ENCODE measurements at places on chromosomes 2 and 18.

DNA sequence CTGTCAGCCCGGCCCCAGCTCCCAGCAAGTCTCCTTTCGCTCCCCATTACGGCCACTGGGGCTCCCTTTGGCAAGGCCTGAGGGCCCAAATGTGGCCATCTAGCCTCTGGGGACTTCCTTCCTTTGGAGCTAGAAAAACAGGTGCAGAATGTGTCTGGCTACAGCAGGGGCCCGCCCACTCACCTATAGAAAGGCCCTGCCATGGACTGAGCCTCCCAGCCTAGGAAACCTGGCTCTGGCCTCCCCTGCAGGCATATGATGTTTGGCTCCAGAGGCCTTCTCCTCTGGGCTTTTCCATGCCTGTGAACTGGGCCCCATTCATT is 55.3 kb upstream of the ALPP start:
- DNase-seq: no peak

- DNase-seq: no peak
Measured at GRCh38 chr2:84906108-84906899, 848 bp downstream of the TMSB10 start.

DNA sequence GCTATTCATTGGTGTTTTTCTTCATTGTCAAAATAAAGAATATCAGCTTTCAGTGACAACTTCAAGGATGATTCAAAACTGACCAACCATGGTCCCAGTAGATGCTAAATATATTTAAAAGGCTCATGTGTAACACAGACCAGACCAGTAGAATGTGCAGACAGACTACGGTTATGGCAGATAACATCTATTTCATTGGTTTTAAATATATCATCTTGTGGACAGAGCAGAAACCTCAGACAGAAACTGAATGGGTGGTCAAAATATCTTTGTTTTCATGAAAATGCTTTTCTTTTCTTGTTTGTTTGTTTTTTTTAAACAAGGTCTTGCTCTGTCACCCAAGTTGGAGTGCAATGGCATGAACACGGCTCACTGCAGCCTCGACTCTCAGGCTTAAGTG is 107.4 kb upstream of the CREB1 start:
- DNase-seq: no peak

DNA sequence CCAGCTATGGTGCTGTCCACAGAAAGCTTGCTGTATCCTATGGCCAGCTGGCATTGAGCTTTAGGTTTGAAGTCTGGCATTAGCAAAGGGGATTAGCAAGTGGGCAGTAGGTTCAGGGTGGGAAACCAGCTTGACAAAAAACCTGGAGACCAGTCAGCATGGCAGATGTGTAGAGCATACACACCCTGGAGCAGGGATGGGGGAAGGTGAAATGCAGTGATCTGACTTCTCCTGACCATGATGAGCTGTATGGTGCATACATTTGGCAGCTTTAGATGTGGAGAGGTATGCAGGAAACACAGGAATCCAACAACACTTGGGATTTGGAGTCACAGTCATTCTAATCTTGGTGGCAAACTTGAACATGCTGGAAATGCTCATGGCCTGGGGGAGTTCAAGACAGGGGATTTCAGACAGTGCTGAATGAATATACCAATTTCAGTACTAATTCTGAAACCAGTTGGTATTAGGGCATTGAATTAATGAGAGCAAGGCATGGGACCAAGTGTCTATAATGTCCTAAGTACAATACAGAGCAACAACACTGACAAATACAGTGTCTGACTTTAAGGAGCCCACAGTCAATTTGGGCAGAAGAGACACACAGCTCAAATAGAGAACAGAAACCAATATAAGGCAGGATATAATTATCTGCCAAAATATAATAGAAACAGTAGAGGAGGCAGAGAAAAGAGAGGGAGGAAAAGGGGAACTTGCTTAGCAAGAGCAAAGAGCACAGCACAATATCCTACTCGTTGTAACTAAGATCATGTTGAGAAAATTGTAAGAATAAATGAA is 11.8 kb downstream of the ARHGAP15 start:
- no peak for DNase-seq

- no peak for DNase-seq
Measured at GRCh38 chr2:168034616-168035015, 212.8 kb downstream of the STK39 start.

Data from stimulated activated CD4-positive, alpha-beta T cell treated with anti-CD3 and anti-CD28 coated beads, TNF-alpha, amount 100 ng/mL, for 1 hour (primary cell).